Thymus (tissue), 14 donors: ENCODE measurements at places on chromosomes 5 and 9. TPM values are rescaled to one million over a fixed set of nuclear protein-coding genes. Genes with fewer than 3 reads are reported as not detected.

GRCh38 chr5:159095151-159095721 lies 4.5 kb downstream of the EBF1 start:
- DNase-seq: no peak

DNA sequence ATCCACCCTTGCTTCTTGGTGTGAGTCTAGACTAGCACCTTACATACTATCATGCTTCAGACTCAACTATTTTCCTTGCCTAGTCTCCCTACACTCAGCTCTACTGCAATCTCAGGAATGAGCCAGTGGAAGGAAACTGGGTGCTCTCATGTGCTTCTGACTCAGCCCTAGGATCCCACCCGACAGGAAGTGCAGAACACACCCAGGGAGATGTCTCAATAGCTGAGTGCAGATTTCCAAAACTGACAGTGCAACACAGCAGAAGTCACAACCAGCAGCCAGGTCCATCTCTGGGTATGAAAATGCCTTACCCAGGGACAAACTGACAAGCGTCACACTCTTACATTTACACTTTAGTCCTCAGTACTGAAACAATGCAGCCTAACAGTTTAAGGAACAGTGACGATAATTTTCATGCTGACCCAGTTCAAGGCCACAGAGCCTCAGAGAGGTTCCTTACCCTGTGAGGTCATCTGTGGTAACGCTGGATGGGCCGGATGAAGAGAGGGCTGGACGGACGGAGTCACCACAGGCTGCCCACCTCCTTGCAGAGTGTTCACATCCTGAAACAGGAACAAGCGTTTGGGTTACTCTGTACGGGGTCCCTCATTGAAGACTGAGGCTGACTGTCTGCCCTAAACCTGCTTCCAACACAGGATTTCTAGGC lies 33.0 kb downstream of the FKBP15 start:
- no peak for DNase-seq

DNA sequence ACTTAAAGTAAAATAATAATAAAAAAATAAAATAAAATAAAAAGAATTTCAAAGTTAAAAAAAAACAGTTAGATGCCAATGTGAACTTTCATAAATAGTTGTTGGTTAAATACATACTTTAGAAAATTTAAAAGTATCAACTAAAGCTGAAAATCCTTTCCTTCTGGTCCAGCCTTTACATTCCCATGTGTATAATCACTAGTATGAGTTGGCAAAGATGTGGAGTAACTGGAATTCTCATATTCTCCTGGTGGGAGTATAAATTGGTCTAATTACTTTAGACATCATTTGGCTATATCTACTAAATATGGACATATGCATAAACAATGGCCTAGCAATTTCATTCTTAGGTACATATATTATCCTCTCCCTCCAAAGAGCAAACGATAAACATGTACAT lies 619.9 kb downstream of the PTPRD start:
- no peak for DNase-seq

DNA sequence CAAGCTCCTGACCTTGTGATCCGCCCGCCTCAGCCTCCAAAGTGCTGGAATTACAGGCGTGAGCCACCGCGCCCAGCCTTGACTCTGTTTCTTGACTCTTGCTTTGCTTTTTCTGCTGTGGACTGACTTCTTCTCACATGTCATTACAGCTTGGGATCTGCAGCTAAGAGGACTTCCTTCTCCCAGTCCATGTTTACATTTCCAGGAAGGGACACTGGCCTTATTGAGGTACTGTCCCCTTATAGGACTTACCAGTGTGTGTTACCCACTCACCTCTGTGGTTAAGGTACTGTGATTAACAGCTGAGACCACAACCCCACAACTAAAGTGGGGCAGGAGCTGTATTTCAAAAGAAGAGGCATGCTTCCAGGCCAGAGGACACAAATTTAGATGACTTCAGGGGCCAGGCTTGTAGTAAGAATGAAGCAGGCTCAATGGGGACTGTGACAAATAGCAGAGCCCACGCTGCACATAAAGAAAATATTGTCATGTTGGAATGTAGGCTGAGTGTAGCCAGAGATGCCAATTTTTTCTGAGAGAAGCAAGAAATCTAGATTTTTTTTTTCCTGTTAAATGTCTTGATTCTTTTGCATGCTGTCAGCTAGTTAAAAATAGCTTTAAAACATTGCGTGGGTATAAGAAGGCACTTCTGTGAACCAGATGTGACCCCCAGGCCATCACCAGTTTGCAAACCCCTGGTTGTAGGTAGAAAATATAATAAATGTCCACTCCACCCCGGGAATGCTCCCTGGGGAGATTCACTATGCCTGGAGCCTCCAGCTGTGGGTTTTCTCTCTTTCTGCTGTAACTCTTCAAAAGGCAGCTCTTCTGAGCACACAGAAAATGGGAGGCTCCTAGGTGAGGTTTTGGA lies 75.0 kb downstream of the PTPDC1 start:
- no peak for DNase-seq

GRCh38 chr5:98643569-98643968 lies 129.9 kb upstream of the RGMB start:
- no peak for DNase-seq

- DNase-seq: no peak
Observed at GRCh38 chr5:7779019-7780005, 71.6 kb downstream of the CFAP90 start.

GRCh38 chr9:7799944-7800285 lies 337 bp upstream of the DMAC1 start:
- no peak for DNase-seq

GRCh38 chr5:111439473-111440075 lies 72.8 kb downstream of the STARD4 start:
- no peak for DNase-seq

GRCh38 chr9:35423499-35423898 lies 66.4 kb upstream of the RUSC2 start:
- no peak for DNase-seq

DNA sequence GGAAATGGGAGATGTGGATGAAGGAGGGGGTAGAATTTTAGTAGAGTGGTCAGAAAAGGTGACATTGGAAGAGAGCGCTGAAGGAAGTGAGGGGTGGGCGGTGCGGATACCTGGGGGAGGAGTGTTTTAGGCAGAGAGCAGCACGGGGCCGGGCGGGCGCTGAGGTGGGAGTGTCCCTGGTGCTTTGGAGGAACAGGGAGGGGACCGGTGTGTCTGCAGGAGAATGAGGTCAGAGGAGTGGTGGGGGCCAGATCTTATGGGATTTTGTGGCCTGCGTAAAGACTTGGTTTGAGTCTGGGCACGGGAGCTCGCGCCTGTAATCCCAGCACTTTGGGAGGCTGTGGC lies 5.8 kb upstream of the PSD2 start:
- DNase-seq: no peak

DNA sequence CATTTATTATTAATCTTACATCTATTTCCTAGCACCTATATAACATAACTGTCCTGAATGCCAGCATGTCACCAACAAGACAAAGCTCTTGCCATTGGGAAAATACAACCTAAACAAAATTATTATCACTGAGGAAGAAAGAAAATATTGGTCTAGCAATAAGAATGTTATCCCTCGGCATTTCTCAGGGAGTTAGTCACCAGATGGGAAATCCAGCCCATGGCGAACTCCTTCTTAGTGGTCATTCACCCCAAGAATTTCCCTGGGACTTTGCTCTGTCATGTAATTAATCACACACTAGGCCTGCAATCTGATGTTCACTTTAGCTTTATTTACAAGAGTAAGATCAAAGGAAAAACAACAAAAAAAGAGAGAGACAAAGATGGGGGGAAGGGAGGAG lies 56.1 kb upstream of the TAS2R1 start:
- DNase-seq: no peak

GRCh38 chr5:141966963-141967333 lies 2.0 kb upstream of the RNF14 start:
- DNase-seq: no peak

DNA sequence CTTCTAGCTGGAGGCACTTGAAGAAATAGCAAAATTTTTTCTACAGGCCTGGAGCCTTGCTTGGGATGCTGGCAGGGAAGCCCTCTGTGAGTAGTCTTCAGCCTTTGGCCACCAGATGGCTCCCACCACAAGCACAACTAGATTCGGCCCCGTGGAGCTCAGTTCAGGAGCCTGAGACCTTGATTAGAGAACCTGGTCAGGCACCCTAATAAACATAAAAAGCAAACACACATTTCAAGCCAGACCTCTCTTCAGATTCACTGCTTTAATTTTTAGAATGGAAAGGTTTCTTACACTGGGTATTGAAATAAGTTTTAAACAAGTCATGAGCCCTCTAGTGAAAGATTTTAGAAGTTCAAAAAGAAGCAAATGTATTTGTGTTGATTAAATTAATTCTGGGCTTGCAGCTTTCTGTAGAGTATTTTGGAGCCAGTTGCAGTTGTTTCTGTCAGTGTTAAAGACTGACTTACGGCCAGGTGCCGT lies 41.4 kb downstream of the GLRX start:
- peak; percentile 70 for DNase-seq

- DNase-seq: no peak
Observed at GRCh38 chr5:15499528-15500324, at the start of gene FBXL7. Gene FBXL7 (plus strand): TSS chr5:15500180.

DNA sequence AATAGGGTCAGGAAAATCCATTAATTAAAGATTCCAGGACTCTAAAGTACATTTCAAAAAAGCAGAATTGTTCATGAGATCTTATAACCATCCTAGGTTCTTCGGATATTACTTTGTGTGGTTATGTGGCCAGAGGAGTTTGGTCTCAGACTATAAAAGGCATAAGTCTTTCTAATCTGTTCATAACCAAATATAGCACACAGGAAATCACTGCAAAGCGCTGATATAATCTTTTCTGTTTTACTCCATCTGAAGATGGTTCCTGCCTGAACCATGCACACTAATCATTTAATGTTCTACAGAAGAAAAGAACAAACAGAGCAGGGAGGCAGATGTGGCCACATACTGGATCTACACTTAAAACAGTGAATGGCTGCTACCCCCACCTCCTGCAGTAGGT lies 182.8 kb downstream of the SEMA5A start:
- DNase-seq: no peak

DNA sequence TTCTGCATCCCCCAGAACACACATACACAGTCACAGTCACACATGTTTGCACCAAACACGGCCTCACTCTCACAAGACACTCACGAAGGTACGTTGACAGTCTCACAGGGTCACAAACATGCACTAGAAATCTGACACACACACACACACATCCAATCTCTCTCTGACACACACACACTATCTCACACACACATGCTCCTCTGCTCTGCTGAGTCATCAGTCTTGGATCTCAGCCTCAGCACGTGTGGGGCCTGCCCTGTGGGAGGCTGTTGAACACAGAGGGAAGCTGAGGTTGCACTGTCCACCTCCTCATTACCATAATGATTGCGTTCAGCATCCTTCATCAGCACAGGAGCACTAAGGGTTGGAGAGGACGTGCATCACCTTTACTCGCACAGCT lies 188.8 kb downstream of the MTRR start:
- DNase-seq: no peak

DNA sequence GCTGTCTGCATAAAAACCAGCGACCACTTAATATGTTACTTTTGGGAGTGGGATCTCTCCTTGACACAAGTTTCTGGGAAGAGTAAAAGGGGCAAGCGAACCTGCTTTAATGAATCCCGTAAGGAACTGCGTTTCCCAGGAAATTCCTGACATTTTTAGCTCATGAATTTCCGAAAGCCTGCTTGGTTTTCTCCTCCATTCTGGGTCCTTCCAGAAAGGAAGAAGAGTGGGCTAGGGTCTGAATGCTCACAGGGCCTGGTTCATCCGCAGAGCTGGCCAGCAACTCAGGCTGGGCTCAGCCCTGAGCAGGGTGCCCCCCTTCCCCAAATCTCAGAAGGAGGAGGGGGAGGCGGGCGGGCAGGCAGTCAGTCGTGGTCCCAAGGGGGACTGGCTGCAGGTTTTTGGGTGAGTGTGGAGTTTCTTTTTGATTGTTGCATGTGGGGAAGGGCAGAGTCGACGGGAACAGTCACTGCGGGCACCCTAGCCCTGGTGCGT lies 1.2 kb upstream of the PURA start:
- no peak for DNase-seq

DNA sequence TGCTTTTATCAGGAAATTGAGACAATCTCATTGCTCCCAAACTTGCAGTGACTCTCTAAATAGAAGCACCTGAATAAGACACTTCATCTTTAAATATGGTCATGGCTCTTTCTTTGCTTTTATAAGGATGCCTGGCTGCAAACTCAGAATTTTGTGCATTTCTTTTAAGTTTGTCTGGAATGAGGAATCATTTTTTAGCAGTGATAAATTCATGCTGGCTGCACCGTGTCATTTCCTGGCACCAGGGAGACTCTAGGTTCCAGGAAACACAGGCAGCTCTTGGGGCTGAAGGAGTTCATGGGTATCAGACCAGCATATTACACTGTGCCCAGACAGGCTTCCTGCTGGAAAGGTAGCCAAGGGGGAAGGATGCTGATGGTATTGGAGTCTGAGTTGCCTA lies 109.9 kb downstream of the NUDT12 start:
- DNase-seq: no peak

GRCh38 chr5:115766608-115767007 lies 49.9 kb downstream of the CDO1 start:
- no peak for DNase-seq

DNA sequence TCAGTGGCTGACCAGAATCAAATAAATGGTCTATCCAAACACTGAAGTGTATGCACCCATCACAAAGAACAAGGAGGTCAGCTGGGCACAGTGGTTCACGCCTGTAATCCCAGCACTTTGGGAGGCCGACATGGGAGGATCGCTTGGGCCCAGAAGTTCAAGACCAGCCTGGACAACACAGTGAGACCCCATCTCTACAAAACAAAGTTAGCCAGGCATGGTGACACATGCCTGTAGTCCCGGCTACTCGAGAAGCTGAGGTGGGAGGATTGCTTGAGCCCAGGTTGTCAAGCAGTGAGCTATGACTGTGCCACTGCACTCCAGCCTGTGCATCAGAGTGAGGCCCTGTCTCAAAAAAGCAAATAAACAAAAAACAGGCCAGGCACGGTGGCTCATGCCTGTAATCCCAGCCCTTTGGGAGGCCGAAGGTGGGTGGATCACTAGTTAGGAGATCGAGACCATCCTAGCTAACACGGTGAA lies 40.5 kb downstream of the SEMA4D start:
- no peak for DNase-seq

Gene GRXCR2
- 0.05 TPM for polyA plus RNA-seq

Gene SHISAL2B
- polyA plus RNA-seq: 0.32 TPM

Gene PPP3R2
- polyA plus RNA-seq: 0.02 TPM

Gene FAT2
- polyA plus RNA-seq: 2.7 TPM

Gene SLC6A7
- 0.07 TPM for polyA plus RNA-seq

Gene LCN9
- polyA plus RNA-seq: not detected

Gene INIP
- 21.1 TPM for polyA plus RNA-seq

Gene KDM3B
- polyA plus RNA-seq: 40.0 TPM

Gene SV2C
- 0.27 TPM for polyA plus RNA-seq

Gene CA9
- 0.50 TPM for polyA plus RNA-seq

Gene GABRA1
- polyA plus RNA-seq: 0.66 TPM

Gene C9orf50
- polyA plus RNA-seq: 0.23 TPM

Gene IFNB1
- 0.11 TPM for polyA plus RNA-seq
